ENCODE measurements at places on chromosomes 6 and 20.

GRCh38 chr20:4112481-4113421, 97.4 kb upstream of the RNF24 start:
- DNase-seq = no peak

DNA sequence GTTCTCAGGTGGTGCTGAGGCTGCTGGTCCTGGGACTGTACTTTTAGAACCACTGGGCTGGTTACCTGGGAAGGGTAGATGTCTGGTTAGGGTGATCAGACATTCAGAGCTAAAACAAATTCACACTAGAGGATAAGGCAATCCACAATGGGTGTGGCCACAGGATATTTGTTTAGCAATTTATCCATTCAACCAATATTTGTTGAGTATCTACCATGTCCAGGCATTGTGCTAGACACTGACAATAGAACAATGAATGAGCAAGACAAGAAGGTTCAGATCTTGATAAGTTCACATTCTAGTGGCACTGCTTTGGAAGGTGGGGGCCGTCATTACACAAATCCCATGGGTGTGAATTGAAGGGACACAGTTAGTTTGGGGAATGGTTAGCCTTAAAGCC, 131.7 kb downstream of the BCAS1 start:
- DNase-seq = no peak

GRCh38 chr6:21200134-21200870, 393.2 kb upstream of the SOX4 start:
- no peak for DNase-seq

GRCh38 chr20:23017516-23017915, 17.6 kb upstream of the SSTR4 start:
- no peak for DNase-seq

DNA sequence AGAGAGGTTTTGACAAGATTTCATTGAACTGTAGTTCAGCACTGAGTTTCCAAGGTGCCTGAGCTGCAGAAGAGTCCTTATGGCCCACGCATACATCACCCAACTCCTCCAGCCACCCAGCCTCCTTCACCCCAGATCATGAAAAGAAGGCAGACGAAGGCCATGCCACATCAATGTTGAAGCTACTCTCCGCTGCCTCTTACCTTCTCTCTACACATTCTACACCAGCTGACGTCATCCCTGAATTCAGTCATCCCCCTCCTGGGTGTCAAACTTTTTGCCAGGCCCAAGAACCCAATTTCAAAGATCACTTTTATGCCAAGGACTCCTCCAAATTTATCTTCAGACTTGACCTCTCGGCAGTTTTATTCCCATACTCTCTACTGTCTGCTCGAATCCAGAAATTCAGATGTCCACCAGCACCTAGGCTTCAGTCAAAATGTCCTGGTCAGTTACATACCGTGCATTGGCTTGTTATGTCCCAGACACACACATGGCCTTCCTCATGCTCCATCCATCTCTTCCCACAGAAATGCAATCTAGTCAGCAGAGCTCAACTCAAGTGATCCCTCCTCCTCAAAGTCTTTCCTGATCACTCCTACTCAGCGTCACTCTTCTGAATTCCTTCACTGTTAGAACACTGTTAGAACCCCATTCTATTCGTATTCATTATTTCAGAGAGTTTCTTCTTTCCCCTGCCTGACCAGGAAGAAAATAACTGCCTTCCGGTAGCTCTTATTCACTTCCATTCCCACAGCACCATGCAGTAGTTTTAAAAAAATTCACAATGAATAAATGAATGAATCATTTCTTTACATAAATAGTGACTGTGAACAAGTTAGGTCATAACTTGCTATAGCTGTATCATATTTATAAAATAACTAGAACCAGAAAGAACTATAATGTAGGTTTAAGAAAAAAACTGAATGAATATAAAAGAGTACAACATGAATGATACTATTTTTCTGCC, 11.5 kb downstream of the ATXN1 start:
- no peak for DNase-seq

GRCh38 chr6:128601060-128601459, 80.7 kb upstream of the PTPRK start:
- DNase-seq = no peak

DNA sequence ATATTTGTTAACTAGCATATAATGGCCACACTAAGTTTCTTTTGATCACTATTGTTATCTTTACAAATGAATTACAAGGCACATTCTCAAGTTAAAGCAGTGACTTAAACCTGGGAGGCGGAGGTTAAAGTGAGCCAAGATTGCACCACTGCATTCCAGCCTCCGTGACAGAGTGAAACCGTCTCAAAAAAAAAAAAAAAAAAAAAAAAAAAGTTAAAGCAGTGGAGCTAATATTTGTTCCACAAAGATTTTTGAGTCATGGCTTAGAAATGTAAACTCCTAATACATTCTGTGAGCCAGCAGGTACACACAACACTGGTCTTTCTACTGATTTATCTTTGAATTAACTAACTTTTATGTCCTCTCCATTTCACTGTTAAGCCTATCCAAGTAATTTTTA, 221.7 kb upstream of the HTR1E start:
- DNase-seq = no peak

DNA sequence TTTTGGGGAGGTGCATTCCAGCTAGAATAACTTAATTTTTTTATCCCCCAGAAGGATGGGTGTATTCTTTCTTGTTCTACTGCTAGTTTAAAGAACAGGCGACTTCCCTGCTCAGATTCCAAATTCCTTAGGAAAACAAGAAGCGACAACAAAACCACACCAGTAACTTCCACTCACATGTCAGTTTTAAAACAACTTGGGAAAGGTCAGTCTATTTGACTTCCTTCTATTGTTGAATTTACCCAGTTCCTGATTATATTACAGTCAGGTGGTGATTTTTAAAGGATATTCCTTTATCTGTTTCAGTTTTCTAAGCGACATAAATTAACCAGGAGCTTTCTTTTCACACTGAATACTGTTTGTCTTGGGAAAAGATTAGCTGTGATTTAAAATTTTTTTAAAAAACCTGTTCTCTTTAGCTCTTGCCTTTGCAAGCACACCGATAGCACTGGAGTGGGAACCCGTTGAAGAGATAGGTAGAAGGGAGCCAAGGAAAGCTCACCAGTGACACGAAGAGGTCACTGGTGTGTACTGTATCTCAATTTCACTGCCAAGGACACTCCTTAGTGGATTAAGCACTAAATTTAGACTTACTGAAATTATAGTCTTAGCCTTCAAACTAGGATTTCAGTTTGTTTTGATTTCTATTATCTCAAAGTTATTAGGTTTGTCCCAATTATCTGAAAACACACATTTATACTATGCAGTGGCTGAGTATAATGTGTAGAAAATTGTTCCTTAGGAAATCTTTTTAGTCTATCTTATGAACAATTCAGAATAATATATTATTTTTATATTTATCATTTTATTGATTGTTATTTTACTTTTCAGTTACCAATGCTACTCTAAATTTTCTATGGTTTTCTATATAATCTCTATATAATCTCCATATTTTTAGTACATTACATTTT, 22.3 kb downstream of the MARCKS start:
- DNase-seq = no peak

GRCh38 chr6:168934660-168935627, 318.7 kb downstream of the THBS2 start:
- no peak for DNase-seq

GRCh38 chr20:50762435-50763220, 31.2 kb downstream of the PARD6B start:
- DNase-seq = no peak

DNA sequence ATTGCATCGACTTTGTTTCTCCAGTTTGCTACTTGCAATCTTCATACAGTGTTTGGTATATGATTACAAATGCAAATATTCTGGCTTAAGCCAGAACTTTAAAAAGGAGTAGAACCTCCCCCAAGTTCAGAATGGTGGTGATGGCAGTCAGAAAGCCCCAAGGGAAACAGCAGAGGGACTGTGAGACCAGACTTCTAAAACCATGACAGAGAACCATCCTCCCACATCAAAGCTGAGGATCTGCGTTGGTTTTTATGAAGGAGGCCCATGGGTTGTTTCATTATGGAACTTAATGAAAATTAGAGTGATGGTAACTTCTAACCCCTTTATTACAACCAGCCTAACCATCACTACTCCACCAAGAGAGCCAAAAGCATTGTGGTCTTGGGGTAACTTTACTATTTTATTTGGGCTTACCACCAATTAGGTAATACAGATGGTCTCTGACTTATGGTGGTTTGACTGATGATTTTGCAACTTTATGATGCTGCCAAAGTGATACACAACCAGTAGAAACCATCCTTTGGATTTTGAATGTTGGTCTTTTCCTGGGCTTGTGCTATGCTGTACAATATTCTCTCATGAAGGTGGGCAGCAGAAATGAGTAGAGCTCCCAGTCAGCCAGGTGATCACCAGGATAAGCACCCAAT, 10.9 kb upstream of the MRS2 start:
- no peak for DNase-seq

GRCh38 chr20:45218124-45218523, 3.0 kb upstream of the SEMG2 start:
- DNase-seq = no peak

DNA sequence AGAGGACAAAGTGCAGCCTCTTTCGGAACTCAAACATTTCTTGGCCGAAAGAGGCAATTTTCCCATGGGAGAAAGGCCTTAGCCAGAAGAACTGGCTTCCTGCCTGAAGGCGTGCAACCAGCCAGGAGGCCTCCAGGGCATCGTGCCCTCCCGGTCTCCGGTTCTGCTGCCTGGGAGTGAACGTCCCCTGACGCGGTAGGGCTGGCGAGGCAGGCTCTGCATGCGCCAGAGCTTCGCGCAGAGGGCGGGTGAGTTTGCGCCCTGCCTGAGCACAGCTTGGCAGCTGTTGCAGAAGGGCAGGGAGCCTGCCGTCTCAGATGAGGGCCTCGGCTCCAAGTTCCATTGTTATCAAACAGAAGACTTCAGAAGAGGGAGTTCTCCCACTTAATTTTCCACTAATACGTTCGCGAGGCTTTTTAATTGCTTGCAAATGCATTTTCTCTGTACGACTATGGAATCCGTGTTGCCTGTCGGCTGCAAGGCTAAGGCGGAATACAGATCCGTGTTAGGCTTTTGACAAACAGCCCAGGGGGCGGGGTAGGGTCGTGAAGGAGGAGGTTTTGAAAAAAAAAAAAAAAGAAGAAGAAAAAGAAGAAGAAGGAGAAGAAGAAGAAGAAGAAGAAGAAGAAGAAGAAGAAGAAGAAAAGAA, 5.5 kb upstream of the TFAP2D start:
- no peak for DNase-seq

GRCh38 chr6:101845621-101846020, 452.1 kb downstream of the GRIK2 start:
- no peak for DNase-seq

- DNase-seq = no peak
Observed at GRCh38 chr6:78868116-78868515, 765 bp downstream of the IRAK1BP1 start.

GRCh38 chr6:65289491-65289890, 417.5 kb downstream of the EYS start:
- no peak for DNase-seq

DNA sequence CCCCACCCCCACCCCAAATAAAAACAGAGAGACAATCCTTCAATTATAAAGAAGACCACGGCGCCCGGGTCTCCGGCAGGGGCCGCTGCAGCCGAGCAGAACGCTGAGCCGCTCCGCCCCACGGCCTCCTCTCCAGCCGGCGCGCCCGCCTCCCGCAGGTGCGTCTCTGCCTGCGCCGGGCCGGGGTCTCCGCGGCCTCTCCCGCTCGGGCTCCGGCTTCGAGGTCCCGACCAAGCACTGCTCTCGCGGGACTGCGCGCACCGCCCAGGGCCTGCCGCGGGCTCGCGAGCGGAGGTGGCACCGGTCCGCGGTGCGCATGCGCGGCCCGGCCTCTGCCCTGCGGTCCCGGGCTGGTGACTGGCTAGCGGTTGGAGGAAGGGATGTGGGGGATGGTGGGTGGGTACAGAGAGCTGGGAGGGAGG, 241 bp upstream of the SIRT5 start:
- peak; percentile 88 for DNase-seq

DNA sequence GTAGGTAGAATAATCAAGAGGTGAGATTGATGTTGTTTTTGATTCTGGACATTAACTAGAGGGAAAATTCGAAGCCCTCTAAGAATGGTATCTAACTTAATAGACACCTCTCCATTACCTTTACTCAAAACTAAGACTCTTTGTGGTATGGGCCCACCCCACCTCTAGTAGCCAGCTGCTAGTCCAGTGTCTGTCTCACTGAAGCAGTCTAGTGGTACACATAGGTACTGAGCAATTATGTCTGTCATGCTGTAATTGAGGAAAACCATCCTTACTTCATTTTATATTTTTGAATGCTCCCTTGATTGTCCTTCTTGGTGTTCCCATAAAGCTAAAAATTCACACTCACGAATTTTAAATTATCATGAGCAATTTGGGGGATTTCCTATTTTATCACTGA, 290.7 kb downstream of the ARHGAP18 start:
- DNase-seq = no peak

DNA sequence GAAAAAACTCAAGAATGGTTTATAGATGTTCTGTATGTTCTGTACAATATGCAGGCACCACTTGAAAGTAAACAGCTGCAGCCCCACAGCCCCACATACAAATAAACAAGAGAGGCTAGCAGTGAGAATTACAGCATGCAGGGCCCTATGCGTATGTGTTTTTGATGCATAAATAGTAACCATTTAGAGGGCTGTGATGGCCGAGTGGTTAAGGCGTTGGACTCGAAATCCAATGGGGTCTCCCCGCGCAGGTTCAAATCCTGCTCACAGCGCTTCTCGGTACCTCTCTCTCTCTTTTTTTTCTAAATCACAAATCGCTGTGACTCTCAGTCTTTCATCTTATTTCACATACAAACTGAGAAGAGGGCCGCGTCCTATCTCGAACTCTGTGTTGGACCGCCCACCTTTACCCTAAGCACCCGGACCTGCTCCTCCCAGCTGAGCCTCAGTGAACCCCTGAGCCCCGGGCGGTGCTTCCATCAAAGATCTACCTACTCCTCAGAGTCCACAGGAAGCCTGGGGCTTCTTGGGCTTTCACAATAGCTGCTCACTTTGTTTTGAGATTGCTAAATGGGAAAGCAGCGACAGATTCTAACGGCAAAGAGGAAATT, 37.7 kb upstream of the PRSS16 start:
- DNase-seq = no peak
